ENCODE measurements at places on chromosomes 16 and 17. TPM values are rescaled to one million over a fixed set of nuclear protein-coding genes. Genes with fewer than 3 reads are reported as not detected.

Gene KRT33B
- total RNA-seq: not detected

Gene TMEM238L
- total RNA-seq: not detected

Gene KRTAP4-4
- not detected for total RNA-seq

Gene PDILT
- not detected for total RNA-seq

Gene HBA1
- not detected for total RNA-seq

Gene ZNF205
- 21.1 TPM for total RNA-seq

GRCh38 chr16:10745841-10746240 is 2.2 kb downstream of the NUBP1 start:
- H3K4me1 ChIP-seq: peaks cover 28% of the 10 kb centered on the region
- DNase-seq: no peak
- H3K27ac ChIP-seq: no peak overlapping the region
- H3K36me3 ChIP-seq: no peaks in the 10 kb centered on the region
- H3K27me3 ChIP-seq: no peaks in the 10 kb centered on the region

- peak; percentile 37 for DNase-seq
- peaks cover 7% of the 10 kb centered on the region for H3K36me3 ChIP-seq
- H3K4me1 ChIP-seq: peaks cover 5% of the 10 kb centered on the region
- no peaks in the 10 kb centered on the region for H3K27me3 ChIP-seq
These were observed 10.2 kb downstream of the RNF213 start for GRCh38 chr17:80270836-80271235.

- peaks cover 11% of the 10 kb centered on the region for H3K4me1 ChIP-seq
- H3K36me3 ChIP-seq: peaks cover 7% of the 10 kb centered on the region
- H3K4me3 ChIP-seq: no peak overlapping the region
- H3K27ac ChIP-seq: no peak overlapping the region
- no peak for DNase-seq
- H3K27me3 ChIP-seq: no peaks in the 10 kb centered on the region
These were observed 91.8 kb downstream of the STH start for GRCh38 chr17:46090871-46091270.

DNA sequence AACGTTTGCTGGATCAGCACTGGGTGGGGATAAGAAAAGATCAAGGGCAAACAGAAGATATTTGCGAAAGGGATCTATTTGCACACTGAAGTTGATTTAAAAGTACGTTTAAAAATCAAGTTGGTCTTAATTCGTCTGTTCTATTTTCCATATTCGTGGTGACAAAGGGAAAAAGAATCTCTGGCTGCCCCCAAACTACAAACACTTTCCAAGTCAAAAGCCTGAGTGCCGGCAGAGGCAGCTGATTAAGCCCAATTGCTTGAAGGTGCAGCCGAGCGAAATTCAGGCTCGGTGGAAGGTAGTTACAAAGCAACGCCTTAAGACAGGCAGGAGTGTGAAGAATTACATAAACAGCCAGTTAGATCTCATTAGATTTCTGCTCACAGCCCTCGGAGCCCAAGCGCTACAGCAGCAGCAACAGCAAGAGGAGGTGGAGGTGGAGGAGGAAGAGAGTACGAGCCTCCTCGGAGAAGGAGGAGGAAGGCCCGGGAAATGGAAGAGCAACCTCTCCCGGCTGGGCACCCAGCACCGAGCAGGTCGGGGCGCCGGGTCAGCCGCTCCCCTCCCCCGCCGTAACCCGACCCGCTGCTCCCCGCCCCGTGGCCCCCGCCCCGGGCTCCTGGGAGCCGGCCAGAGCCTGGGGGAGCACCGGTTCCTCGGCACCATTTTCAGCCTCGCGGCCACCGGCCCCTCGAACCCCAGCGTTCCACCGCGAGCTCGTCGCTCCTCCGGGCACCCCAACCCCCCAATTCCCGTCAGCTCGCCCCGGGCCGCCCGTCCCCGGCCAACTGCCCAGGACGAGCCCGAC is 890 bp downstream of the TOB1 start:
- DNase-seq: peak; percentile 26
- H3K4me3 ChIP-seq: peak overlapping the region; percentile 99
- peaks cover 3% of the 10 kb centered on the region for H3K36me3 ChIP-seq
- H3K4me1 ChIP-seq: peaks cover 56% of the 10 kb centered on the region
- H3K27ac ChIP-seq: peak overlapping the region; percentile 95

DNA sequence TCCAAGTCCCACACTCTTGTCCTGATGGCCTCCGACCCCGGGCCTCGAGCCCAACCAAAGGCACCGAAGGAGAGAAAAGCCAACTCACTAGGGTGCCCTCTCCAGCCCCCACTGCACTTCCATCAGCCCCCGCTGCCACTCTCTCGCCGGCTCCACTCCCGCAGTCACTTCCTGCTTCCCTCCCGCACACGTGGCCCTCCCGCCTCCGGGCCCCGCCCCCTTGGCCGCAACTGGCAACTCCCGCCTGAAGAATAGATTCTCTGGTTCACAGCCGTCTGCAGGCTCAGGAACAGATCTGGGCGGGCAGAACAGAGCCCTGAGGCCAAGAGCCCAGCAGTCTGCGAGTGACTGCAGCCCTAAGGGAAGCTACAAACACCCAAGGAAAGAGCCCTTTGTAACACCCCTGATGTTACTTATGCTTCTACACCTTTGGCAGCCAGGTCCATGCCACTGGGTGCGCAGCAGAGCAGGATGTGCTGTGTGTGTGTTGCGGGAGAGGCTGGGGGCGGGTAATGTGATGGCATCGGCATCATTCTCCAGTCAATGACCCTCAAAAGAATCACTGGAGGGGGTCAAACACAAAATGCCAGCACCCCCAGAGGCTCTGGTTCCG is at the start of gene SLC39A11:
TSS of gene SLC39A11 (minus strand) at position 166 of the 613 bp plus-strand sequence. CDS start 3,924 bp downstream, outside the sequence.
- peak within 1 kb of the TSS; percentile 96 for H3K27ac ChIP-seq
- no peaks in the 10 kb centered on the region for H3K27me3 ChIP-seq
- no peaks in the 10 kb centered on the region for H3K36me3 ChIP-seq
- peaks cover 21% of the 10 kb centered on the region for H3K4me1 ChIP-seq
- DNase-seq: peak; percentile 82

DNA sequence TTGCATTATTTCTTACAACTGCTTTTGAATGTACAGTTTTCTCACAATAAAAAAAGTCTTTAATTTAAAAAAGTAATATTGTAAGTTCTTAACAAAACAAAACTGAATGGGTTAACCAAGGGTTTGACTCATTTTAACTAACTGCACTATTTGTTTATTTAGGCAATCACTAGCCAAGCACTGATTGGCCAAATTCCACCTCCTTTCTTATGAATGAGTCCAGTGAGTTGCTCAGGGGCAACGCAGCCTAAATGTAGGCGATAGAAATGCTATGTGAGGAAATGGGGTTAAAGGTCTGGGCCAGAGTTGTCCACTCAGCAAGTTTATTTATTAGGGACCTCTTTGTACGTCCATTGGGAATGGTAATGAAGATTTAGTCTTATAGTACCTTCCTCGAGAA is 89.6 kb upstream of the MAF start:
- H3K4me1 ChIP-seq: peaks cover 31% of the 10 kb centered on the region
- peaks cover 4% of the 10 kb centered on the region for H3K36me3 ChIP-seq
- DNase-seq: no peak
- no peak overlapping the region for H3K4me3 ChIP-seq
- no peak overlapping the region for H3K27ac ChIP-seq

Data from neural crest cell (in vitro differentiated cells).